ENCODE measurements at places on chromosomes 13 and 19. TPM values are rescaled to one million over a fixed set of nuclear protein-coding genes. Genes with fewer than 3 reads are reported as not detected.

- no peak for DNase-seq
Observed at GRCh38 chr19:9306443-9306842, 3.2 kb downstream of the ZNF699 start.

DNA sequence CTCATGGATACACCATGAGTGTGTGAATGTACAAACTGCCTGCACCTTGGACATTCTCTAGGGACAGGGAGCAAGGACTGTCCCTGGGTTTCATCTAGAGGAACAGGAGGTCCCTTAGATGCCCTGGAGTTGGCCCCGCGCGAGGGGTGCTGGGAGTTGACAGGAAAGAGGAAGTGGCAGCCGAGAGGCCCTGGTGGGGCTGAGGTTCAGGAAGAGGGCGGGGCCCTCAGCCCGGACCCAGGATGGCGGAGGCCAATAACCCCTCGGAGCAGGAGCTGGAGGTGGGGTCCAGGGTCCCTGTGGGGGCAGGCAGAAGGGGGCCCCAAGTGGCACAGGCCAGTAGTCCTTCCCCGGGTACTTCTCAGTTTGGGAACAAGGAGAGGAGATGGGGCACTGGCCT, 6.9 kb downstream of the PKN1 start:
- peak; percentile 94 for DNase-seq

- peak; percentile 97 for DNase-seq
Observed at GRCh38 chr19:3336680-3337523, 29.5 kb upstream of the NFIC start.

- no peak for DNase-seq
Observed at GRCh38 chr19:40284251-40284500, 969 bp downstream of the AKT2 start.

GRCh38 chr19:55687281-55688201, 12.5 kb downstream of the EPN1 start:
- DNase-seq, result no peak

- no peak for DNase-seq
Observed at GRCh38 chr19:3397266-3398022, 31.1 kb downstream of the NFIC start.

GRCh38 chr13:80131204-80131603, 209.7 kb downstream of the SPRY2 start:
- DNase-seq, result no peak

GRCh38 chr19:33052352-33052972, 12.2 kb downstream of the RHPN2 start:
- DNase-seq, result no peak

- no peak for DNase-seq
Observed at GRCh38 chr19:22882797-22883196, 50.7 kb downstream of the ZNF723 start.

DNA sequence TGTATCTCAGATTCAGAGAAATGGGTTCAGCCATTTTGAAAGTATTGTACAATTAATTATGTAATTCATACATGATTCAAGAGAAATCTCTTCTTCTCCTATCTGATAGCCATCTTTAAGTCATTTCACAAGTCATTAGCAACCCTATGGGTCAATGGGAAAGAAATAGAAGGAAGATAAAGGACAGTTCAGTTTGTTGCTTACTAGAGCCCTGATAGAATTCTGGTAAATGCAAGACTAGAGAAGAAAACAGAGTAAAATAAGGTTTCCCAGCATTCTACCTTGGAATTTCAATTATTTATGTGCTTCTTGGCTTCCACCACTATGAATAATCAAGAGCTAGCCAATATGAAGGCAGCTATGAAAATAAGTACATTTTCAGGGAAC, 117.7 kb downstream of the LHFPL6 start:
- DNase-seq, result no peak

GRCh38 chr13:42458193-42458592, 115.8 kb upstream of the TNFSF11 start:
- no peak for DNase-seq

GRCh38 chr13:109331011-109331433, 455.4 kb downstream of the IRS2 start:
- DNase-seq, result no peak

GRCh38 chr13:20142023-20142926, 18.6 kb downstream of the GJA3 start:
- DNase-seq, result no peak

DNA sequence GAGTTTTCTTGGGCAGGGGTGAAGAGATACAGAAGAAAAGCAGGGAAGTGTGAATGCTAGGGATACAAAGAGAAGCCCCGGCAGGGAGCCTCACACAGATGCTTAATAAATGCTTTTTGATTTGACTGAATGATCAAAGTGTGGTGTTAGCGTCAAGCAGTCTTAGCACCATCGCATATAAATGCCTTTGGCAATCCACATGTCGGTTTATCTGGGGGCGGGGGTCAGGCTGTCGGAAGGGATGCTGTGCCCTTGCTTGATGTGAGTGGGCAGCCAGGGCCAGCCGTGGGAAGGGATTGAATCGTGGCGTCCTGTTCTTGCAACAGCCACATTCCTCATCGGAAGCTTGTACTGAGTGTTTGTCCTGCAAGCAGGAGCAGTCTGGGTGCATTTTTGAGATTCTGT, 173.1 kb downstream of the LACC1 start:
- no peak for DNase-seq

GRCh38 chr19:14031719-14032480, at the start of gene IL27RA:
Gene IL27RA (plus strand): TSS chr19:14031762. CDS start chr19:14031873, 111 bp downstream.
- no peak for DNase-seq

DNA sequence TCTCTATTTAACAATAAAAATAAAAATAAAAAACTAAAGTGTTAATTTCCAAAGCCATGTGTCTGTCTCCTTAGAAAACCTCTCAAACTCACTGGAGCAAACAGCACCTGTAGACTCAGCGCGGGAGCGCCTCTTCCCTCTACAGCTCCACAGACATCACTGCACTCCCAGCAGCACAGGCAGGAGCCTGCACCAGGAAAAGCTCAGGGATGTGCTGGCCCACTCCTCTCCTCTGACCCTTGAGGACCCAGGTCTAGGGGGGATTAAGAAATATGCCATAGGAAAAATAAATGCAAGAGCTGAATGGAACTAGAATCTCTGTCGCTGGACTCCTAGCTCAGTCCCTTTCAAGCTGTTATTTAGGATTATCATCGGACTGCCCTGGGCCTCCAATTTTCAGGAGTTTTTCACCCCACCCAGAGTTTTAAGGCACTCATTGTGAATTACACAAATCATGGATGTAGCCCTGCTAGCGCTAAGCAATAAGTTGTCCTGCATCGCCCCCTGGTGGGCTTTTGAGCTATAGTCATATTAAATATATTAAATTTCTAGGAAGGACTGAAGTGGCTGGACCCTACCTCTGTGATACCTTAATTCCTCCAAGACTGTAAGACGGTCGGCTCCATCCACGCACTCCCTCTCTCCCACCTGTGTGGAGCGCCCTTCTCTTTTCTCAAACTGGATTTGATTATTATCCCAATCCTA, 333.9 kb downstream of the UQCRFS1 start:
- DNase-seq, result no peak

GRCh38 chr19:34364830-34365462, at the start of gene GPI:
Gene GPI (plus strand): TSS chr19:34365196. CDS start chr19:34365267, 71 bp downstream.
- DNase-seq, result no peak

GRCh38 chr13:47094734-47095434, 198.0 kb upstream of the HTR2A start:
- DNase-seq, result no peak

DNA sequence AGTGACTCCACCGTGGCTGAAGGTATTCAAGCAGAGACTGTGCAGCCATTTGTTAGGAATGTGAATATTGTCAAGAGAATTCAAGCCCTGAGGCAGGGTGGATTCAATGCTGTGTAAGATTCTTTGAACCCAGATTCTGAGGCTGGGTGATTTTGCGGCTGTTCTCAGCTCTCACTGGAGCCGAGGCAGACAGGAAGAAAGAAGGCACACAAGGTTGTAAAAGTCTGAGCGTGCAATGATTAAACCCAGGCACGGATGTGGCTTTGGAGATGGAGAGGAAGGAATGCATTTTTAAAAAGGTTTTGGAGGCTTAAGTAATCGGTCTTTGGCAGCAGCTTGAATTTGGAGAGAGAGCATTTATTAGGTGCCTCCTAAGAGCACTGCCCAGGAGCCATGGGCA, 187.9 kb downstream of the KATNAL1 start:
- no peak for DNase-seq

DNA sequence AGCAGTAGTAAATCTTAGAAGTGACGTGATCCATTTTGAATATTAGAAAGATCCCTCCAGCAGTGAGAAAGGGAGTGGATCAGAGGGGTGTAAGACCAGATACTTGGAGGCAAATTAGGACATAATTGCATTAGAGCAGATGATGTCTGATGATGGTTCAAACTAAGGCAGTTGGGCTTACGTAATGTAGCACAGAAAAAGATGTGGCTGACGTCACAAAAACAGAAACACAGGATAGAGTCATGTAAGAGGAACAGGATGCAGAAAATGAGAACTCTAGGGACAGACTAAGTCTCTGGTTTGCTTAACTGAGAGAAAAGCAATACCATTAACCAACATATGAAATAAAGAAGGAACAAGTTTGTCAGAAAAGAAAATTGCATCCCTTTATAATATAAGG, 392.5 kb upstream of the DACH1 start:
- no peak for DNase-seq

DNA sequence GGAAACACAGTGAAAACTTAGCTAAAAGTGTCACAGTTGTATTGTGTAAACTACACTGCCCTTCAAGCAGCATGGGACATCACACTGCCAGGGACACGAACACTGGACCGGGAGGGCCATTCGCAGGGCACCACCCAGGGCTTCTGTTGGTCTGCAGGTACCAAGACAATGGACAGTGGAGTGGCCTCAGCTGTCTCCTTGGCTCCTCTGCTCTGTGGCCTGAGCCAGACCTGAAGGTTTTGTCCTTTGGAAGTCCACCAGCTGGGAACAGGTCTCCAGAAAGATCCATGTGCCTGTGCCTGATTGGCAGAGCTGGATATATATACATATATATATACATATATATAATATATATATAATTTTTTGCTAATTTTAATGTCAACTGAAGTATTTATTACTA, 149.8 kb downstream of the ZNF536 start:
- DNase-seq, result no peak

Gene LPAR6
- 8.7 TPM for total RNA-seq

Gene FAM216B
- total RNA-seq, result not detected

Gene POSTN
- total RNA-seq, result 52.4 TPM

Gene NBEA
- total RNA-seq, result 30.8 TPM

Gene SLC10A2
- total RNA-seq, result not detected

Gene SIX5
- 20.3 TPM for total RNA-seq

Gene PRSS57
- not detected for total RNA-seq

Gene CEACAM8
- not detected for total RNA-seq

Gene IZUMO2
- total RNA-seq, result not detected

Gene TINCR
- total RNA-seq, result 0.17 TPM

Gene KLC3
- total RNA-seq, result not detected

Gene CEACAM21
- total RNA-seq, result 0.83 TPM
